ENCODE measurements at places on chromosomes 16 and 17. TPM values are rescaled to one million over a fixed set of nuclear protein-coding genes. Genes with fewer than 3 reads are reported as not detected.

The ALOXE3 gene
- not detected for total RNA-seq

The KCNJ18 gene
- total RNA-seq, result not detected

The RTN4RL1 gene
- not detected for total RNA-seq

The SHCBP1 gene
- total RNA-seq, result 17.6 TPM

The BTBD17 gene
- total RNA-seq, result not detected

The C17orf78 gene
- total RNA-seq, result not detected

The DBNDD1 gene
- 5.0 TPM for total RNA-seq

The PIGW gene
- 12.6 TPM for total RNA-seq

The CA7 gene
- total RNA-seq, result not detected

The KRT32 gene
- total RNA-seq, result not detected

The TP53TG3 gene
- not detected for total RNA-seq

The TMC7 gene
- 5.6 TPM for total RNA-seq

The DLX4 gene
- 0.54 TPM for total RNA-seq

All from NCI-H460 (cell line).